ENCODE measurements at places on chromosomes 12 and 14.

GRCh38 chr14:36517242-36518030, 2.6 kb downstream of the NKX2-1 start:
- no peak for DNase-seq

DNA sequence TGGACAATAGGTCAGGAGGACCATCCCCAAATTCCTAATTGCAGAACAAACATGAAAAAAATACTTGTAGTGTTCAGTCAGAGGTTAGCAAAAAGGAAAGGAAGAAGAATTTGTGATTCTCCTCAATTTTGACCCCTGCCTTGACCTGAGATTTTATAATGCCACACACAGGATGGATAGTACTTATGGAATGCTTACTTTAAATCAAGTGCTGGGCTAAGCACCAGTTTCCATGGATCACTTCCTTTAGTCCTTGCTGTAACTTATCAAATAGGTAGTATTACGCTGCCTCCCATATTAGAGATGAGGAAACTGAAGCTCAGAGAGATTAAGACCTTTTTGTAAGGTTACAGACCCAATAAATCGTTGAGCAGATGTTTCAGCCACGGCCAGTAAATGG, 81.2 kb upstream of the OVCH1 start:
- no peak for DNase-seq

- DNase-seq: no peak
These were observed 15.2 kb downstream of the HHIPL1 start for GRCh38 chr14:99660006-99660566.

- DNase-seq: no peak
These were observed 628 bp upstream of the LLPH start for GRCh38 chr12:66131067-66131688.

DNA sequence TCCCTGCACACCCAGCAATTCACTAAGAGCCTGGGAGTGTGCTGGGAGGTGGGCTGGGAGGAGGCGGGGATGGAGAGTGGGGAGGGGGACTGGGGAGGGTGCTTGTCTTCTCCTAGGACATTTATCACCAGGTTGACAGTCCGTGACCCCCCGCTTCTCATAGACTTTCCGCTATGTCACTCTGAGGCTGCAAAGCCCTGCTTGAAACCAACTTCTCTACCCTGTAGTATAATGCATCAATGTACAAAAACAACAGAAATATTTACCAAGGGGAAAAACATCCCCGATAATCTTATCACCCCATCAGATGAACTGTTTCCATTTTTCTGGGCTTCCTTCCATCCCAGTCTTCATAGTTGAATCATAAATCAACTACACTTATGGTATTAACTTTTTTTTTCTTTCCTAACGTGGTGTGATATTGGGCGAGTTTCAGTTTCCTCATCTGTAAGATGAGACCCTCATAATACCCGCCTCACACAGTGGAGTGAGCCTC, 28.6 kb upstream of the BATF start:
- DNase-seq: no peak

GRCh38 chr14:75341620-75342019, 63.0 kb downstream of the FOS start:
- DNase-seq: no peak

GRCh38 chr12:26633591-26634210, 199.3 kb downstream of the ITPR2 start:
- DNase-seq: no peak

- DNase-seq: no peak
These were observed 1090.2 kb downstream of the BCL11B start for GRCh38 chr14:98181768-98182167.

DNA sequence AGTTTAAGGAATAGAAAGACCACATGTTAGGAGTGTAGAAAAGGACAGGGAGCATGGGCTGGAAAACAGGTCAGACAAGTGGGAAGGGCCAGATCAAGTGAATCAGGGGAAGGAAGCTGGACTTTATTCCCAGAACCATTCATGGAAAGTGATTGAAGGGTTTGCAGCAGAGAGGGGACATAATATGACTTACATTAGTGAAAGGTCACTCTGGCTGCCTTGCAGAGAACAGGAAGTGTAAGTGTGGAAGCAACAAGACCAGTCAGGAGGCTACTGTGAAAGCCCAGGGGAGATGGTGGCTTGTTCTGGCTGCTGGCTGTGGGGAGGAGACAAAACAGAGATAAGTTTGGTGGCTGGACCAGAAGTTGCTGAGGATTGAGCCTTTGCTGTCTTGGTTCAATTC, 69.1 kb downstream of the VCPKMT start:
- no peak for DNase-seq

- DNase-seq: no peak
These were observed 9.0 kb downstream of the RCOR1 start for GRCh38 chr14:102601378-102601925.

- no peak for DNase-seq
These were observed 16.0 kb downstream of the CERS5 start for GRCh38 chr12:50151047-50151687.

- DNase-seq: no peak
These were observed 837.6 kb downstream of the VRK1 start for GRCh38 chr14:97634751-97635150.

GRCh38 chr14:55133416-55133815, 4.4 kb downstream of the LGALS3 start:
- DNase-seq: no peak

GRCh38 chr12:65953631-65954030, 129.3 kb downstream of the HMGA2 start:
- no peak for DNase-seq

DNA sequence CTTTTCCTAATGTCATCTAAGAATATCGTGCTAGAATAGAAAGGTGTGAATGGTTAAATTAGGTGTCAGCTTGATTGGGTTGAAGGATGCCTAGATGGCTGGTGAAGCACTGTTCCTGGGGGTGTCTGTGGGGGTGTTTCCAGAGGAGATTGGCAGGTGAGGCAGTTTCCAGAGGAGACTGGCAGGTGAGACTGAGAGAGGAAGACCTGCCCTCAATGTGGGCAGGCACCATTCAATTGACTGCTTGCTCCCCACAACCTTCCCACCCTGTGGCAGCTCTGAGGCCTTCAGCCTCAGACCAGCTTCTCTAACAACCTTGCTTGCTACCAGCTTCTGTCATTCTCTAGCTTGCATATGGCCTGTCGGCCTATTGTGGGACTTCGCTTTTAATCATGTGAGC, 9.2 kb downstream of the RNASE9 start:
- no peak for DNase-seq

DNA sequence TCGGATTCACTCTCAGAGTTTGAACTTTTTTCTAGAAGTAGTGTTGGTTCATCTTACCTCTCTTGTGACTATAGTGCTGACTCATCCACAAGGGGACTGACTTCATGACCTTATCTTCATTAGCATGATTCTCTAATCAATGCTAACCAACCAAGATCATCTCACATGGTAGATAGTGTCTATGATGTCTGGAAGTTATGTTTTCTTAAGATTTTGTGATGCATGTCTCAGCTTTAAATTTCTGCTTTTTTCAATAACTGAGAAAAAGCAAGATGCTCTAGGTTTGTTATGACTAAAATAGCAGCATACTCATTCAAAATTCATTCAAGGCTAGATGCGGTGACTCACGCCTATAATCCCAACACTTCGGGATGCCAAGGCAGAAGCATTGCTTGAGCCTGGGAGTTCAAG, 12.3 kb upstream of the SLC35E3 start:
- no peak for DNase-seq

GRCh38 chr14:21019366-21019765, 5.5 kb downstream of the NDRG2 start:
- DNase-seq: no peak

GRCh38 chr12:113405694-113406093, 2.0 kb upstream of the SDS start:
- no peak for DNase-seq

GRCh38 chr12:55843431-55843830, 695 bp upstream of the MMP19 start:
- DNase-seq: no peak

- DNase-seq: no peak
These were observed 79.0 kb downstream of the GAS2L3 start for GRCh38 chr12:100652488-100652887.

DNA sequence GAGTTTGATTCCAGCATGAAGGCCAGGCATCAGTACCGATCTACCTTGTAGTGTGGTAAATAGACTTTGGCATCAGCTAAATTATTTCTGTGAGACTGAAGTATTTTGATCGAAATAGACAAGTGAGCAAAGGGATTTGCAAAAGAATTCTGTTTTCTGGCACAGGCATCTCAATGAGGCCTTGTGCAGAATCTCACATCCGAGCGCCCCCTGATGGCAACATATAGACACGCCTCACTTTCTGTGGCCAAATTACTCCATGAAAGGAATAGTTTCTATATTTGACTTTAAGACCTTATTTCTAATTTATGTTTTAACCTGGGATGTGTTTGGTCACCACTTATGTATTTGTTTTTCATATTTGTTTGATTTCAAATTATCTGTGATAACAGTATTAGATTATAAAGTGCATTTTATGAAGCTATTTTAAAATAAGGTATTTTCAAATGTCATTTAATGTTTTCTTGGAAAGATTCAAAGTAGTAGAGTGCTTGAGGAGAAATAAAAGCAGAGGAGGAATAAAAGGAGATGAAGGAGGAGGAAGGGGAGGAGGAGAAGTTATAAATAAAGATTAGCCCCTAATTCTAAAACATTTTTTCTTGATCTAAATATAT, 731.9 kb downstream of the NRXN3 start:
- DNase-seq: no peak

DNA sequence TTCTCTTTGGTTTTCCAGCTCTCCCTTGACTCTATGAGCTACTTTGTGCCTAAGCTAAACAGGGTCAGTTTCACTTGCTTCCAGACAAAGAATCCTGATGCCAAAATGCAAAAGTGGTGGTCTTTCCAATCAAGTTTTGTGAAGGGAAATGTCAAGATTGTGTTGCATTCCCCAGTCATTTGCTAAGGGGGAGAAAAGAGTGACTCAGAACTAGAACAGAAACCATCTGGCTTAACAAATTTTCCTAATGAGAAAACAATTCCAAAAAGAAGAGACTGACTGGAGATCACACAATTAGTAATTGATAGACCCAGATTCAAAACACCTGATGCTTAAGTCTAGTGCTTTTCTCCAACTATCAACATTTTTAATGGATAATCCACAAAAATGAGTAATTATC, 235.1 kb upstream of the DIO2 start:
- no peak for DNase-seq
